Ecto neural progenitor cell (in vitro differentiated cells): ENCODE measurements at places on chromosomes 2 and 18.

GRCh38 chr2:163733301-163733938, 2.4 kb downstream of the FIGN start:
- DNase-seq, result no peak

DNA sequence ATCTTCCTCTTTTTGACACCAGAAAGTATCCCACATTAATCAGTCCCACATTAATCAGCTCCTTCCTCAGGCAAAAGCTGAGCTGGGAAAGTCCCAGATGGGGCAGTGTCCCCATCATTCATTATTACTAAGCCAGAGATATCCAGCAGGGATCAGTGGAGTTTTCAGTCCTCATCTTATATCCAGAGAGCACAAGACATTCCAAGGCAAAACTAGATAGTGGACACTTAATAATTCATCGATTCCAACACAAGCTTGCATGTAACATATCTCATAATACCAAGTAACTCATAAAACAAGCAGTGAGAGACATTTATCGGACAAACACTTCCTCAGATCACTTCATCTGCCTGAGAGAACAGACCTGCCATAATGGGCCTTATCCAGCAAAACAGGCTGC, 53.1 kb downstream of the MCFD2 start:
- DNase-seq, result no peak

DNA sequence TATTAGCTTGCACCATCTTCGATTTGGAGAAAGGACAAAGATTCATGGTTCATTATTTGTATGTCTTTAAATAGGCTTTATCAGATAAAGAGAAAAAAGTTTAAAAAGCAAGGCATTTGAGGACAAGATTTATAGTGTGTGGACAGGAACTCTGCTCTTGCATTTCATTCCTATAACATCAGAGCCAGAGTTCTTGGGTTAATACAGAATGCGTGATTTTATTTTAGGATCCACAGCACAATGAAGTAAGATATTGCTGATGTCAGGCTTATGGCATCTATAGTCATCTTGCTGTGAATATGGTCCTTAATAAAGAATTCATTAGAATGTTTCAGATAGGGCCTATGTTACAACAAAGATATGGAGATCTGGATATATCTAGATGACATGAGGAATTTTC, 19.7 kb downstream of the RASGRP3 start:
- no peak for DNase-seq

DNA sequence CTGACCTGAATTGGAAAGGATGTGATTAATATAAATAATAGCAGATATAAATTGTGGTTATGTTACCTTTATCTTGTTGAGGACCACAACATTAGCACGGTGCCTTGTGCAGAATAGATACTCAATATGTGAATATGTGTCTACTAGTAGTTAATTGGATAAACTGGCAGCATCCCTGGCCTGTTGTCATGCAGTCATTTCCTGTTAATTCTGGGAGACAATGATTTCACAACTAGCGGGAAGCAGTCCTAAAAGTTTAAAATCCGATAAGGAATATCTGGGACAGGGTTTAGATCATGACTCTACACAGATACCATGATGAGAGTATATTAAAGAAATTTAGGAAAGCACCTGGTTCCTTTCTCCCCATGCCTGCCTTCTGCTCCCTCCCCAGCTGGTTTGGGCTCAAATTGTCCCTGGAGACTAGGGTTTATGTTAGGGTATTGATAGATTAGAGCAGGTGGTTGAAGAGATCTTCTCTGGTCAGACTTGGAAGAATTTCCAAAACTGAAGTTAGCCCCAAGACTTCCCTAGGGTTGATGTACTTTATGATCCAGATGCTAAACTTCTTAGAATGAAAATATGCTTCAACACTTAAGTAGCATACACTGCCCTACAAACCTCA, 32.8 kb downstream of the CYBRD1 start:
- no peak for DNase-seq

DNA sequence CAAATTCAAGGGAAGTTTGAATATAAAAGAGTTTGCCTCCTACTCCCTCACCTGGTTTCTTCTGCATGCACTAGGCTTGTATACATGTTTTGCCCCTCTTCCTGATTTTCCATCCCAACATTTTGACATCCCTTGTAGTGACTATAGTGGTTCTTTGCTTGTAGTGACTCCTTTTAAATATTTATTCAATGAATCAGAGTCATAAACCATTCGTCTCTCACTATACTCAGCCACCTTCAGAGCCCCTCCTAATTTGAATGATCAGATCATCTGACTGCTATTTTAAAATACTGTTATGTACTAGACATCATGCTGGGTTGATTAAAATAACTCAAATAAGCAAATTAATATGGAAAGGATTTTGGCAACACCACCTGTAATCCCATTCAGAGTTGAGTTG, 492.1 kb upstream of the PIK3C3 start:
- no peak for DNase-seq

GRCh38 chr18:42508683-42509296, 553.8 kb downstream of the PIK3C3 start:
- DNase-seq, result no peak

GRCh38 chr2:206983161-206983859, 44.0 kb downstream of the CPO start:
- DNase-seq, result no peak

GRCh38 chr2:98027538-98027937, 31.8 kb upstream of the TMEM131 start:
- DNase-seq, result peak; percentile 20

GRCh38 chr2:216475767-216476166, 22.9 kb upstream of the RPL37A start:
- DNase-seq, result no peak

DNA sequence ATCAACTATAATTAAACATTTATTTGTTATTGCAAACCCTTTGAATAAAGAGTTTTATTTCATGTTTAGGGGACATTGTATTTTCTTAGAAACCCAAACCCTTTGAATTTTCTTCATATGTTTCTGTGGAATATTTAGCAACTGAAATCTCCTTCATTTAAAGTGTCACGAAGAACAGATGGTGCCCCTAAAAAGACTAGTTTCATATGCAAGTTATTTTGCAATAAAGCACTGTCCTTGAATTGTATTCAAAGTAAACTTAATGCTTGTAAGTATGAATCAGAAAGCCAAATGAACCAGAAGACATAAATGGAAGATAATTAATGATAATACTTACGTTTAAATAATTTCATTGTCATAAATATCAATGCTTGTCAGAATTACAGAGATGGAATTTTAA, 151.9 kb upstream of the CWC22 start:
- no peak for DNase-seq

DNA sequence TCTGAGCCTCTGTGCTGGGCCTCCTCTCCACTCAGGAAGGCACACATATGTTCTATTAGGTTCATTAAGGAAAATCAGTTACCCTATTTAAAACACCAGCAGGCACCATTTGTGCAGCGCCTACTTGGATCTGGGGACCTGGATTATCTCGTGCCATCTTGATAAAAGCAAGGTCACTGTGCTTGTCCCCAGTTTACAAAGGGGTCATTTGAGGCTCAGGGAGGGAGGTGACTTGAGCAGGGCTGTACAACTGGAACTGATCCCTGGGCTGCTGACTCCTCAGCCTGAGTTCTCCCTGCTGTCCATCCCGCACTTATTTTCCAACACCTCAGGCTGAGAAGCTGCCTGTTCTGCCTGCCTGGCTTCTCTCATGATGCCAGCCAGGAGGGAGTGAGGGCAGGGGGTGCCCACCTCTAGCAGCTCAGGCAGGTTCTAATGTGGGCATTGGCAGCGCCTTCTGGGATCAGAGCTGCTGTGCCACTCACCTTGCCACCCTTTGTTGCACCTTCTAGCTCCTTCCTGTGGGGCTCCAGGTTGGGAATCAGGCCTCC, 120.3 kb downstream of the GLI2 start:
- DNase-seq, result no peak

- DNase-seq, result peak; percentile 58
Observed at GRCh38 chr2:75311993-75312392, 112.7 kb upstream of the TACR1 start.

- no peak for DNase-seq
Observed at GRCh38 chr18:25896956-25897355, 193.5 kb downstream of the SS18 start.

GRCh38 chr18:9354256-9354655, 19.7 kb downstream of the TWSG1 start:
- DNase-seq, result no peak

GRCh38 chr2:11166476-11166875, 11.2 kb downstream of the SLC66A3 start:
- DNase-seq, result no peak

DNA sequence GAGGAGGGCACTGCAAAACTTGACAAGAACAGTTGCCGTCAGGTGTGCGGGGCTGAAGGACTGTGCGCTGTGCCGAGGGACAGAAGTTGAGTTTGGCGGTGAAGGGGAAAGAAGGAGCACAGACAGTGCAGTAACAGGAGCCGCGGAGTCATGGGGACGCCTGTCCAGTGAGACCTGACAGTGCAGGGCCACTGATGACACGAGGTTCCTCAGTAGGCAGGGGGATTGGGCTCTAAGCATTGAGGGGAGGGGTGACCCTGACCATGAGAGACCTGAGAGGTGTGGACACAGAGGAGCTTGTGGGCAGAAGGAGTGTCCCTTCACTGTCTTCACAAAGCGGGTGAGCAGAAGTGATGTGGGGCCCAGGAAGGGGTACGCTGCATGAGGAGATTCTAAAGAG, 104.8 kb downstream of the MTCL1 start:
- no peak for DNase-seq

DNA sequence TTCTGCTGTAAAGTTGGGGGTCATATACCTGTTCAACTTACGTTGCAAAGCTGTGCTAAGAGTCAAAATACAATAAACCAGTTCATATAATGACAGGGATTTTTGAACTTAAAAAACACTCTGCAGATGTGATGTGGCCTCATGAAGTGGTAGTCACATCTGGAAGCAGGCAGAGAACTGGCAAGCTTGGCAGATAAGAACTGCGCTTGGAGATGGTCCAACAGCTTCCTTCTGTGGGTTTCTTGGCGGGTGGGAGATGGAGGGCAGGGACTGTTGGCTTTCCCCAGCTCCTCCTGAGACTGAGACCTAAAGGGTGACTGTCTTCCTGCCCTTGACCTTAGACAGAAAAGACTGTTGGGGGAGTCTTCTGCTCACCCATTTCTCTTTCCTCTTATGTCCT, 140.4 kb downstream of the CTIF start:
- DNase-seq, result no peak

DNA sequence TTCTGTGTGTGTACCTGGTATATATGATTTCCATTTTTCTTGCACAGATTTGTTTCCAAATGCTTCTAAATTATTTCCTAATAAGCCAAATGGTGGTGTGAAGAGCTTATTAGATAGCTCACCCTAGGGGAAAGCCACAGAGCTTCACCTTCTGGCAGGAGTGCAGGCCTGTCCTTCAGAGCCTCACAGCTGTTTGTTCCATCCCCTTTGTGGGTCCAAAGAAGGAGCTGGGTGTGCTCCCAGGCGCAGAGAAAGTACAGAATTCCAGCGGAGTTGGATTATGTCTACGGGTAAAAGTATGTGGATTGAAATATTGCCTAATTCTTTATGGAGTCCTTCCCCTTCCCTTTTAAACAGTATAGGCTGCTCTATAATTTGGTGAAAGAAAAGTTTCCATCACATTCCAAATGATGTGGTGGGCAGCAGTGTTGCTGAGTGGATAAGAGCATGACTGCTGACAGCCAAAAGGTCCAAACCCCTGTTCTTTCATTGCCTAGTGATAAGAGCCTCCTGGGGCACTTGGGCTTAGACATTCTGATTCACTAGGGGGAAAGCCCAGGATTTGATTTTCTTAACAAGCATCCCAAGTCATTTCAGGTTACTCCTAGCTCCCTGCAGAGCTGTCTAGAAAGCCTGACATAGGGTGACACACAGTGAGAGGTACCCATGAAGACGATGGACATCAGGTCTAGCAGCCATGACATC, 86.6 kb downstream of the WDSUB1 start:
- no peak for DNase-seq
